ENCODE measurements at places on chromosomes 7 and 10.

DNA sequence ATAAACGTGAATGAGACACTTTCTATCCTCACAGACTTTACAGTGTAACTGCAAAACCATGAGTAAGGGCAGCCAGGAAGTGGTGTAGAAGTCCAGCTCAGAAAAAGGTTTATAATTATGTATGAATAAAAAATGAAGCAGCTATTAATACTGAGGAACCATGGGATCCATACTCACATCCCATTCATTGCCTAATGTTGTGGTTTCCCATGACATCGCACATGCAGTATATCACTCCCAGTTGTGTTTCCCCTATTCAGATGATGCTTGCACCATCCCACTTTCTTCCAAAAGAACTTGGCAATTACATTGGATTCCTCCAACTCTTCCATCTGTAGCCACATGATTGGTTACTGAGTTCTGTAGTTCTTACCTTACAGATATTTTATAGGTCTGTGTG lies 74.5 kb upstream of the SEMA3D start:
- no peak for DNase-seq

DNA sequence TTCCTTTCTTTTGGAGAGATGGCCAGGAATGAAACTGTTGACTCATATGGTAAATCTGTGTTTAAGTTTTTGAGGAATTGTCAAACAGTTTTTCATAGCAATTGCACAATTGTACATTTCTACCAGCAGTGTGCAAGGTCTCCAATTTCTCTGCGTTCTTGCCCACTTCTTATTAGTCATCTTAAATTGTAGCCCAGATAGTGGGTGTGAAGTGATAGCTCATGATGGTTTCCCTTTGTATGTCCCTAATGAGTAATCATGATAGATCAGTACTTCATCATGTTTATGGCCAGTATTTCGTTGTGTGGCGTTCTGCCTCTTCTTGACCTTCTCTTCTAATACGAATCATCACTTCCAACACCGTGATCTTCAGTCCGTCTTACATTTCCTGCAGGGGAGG lies 136.3 kb downstream of the DOCK1 start:
- no peak for DNase-seq

DNA sequence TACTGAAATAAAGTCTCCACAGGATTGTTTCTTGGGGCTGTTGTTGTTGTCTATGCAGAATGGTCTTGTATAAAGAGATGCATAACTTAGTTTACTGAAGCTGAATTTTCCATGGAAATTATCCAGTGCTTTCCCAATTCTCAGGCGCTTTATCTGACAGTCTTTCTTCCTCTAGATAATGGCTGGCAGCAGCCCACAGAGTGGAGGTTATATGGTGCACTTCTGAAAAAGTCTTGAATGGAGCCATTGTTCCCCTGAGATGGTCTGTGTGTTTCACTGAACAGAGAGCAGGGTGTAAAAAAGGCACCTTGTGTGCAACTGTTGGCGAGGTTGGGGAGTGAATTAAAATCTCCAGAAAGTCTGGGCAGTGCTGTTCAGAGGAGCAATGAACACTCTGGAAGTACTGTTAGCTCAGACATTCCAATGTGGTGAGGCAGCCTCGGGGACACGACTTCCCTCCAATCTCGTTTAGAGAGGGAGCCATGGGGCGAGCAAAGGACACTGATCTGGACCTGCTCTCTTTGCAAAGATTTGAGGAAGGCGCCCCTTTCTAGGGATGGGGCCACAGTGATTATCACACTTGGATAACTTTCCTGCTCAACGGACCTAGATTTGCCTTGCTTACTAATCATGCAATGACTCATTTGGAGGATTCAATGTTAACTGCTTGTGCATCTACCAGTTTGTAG lies 2.0 kb upstream of the PLCE1 start:
- DNase-seq = no peak

- DNase-seq = no peak
Observed at GRCh38 chr7:91263384-91264045, 718 bp upstream of the FZD1 start.

DNA sequence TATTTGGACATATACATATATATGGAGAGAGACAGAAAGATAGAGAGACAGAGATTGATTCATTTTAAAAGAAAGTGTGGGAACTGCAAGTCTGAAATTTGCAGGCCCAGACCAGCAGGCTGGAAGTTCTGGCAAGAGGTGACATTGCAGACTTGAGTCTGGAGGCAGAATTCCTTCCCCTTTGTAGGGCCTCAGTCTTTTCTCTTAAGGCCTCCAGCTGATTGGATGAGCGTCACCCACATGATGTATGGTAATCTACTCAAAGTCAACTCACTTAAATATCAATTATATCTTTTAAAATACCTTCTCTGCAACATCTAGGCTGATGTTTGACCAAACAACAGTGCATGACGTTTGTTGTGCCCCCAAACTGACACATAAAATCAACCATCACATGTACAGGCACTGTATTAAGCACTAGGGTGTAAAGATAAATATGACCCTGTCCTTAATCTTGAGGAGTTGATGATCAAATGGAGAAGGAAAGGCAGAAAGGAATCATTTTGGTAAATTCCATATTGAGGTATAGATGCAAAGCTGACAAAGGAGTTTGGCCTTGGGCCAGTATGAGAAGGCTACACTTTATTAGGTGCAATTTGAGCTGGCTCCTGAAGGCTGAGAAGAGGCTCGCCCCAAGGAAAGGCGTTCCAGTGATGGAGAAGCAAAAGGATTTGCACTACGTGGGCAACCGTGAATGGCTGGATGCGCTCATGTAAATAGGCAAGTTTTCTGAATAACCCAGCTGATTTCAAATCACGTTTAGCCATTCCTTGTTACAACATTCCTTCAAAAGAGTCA lies 52.6 kb downstream of the BPGM start:
- DNase-seq = no peak

DNA sequence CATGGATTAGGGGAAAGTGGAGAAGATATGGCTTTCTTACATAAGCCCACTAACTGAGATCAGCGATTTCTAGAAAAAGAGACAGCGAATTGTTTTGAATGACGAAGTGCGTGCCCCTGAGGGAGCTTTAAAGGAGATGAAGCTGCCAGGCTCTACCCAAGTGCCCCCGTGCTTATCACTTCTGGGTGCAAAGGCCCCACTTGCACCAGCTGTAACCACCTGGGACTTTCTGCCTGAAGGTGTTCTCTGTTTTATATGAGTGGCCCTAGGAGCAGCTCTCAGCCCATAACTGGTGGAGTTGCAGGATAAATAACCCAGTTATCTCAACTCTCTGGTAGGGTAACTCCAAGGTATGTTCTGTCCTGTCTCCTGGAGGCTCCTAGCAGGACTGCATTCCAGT lies 20.4 kb upstream of the CARD11 start:
- DNase-seq = no peak

GRCh38 chr7:2012981-2013380 lies 219.8 kb downstream of the MAD1L1 start:
- no peak for DNase-seq

GRCh38 chr10:77780180-77780579 lies 142.6 kb upstream of the KCNMA1 start:
- no peak for DNase-seq

DNA sequence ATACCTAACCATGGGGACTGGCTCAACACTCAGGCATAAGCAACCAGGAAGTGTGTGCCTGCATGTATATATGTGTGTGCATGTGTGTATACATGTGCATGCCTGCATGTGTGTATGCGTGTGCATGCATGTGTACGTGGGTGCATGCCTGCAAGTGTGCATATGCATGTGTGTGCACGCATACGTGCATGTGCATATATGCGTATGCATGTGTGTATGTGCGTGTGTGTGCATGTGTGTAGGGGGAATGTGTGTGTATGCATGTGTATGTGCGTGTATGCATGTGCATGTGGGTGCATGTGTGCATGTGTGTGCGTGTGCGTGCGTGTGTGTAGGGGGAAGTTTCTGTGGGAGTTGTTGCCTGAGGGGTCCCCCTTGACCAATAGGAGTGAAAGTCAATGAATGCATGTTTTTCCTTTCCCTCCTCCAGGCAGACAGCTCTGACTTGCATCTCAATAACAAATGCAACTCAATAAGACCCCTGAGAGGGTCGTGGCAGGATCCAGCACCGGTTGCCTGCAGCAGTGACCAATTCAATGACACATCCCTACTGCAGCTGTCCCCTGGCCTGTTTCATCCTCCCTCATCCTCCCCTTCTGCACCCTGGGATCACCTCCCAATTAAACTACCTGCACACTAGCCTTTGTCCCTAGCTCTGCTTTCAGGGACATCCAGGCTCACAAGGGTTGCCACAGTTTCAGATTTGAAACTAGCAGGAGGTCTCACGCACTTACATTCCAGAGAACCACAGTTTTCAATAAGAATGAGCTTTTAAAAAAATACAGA lies 27.0 kb upstream of the FZD8 start:
- no peak for DNase-seq

DNA sequence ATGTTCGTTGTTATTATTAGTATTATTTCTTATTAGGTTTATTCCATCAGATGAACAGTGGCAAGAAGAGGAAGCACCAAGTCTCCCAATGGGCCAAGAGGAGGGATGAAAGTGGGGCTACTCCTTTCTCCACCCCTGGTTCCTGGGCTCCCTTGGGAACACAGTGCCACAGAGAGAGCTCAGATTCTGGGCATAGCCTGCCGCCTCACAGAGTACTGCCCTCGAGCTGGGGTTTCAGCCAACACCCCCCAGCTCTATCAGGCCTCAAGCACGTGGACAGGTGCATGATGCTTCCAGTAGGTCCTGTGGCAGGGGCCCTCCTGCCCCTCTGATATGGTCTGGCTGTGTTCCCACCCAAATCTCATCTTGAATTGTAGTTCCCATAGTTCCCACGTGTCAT lies 103.6 kb upstream of the RNF32 start:
- no peak for DNase-seq

- DNase-seq = no peak
Observed at GRCh38 chr10:96244354-96244753, 27.0 kb downstream of the BLNK start.

GRCh38 chr10:91800182-91800581 lies 2.0 kb downstream of the TNKS2 start:
- no peak for DNase-seq
